AG20443 (cell line): ENCODE measurements at places on chromosomes 16 and 17.

- no peak for DNase-seq
Measured at GRCh38 chr16:88747588-88748301, 37.3 kb downstream of the PIEZO1 start.

- no peak for DNase-seq
Measured at GRCh38 chr17:16980813-16981731, 9.2 kb upstream of the TNFRSF13B start.

- DNase-seq = no peak
Measured at GRCh38 chr16:84550096-84550495, 45.6 kb upstream of the MEAK7 start.

- peak; percentile 79 for DNase-seq
Measured at GRCh38 chr17:73030501-73030921, 62.0 kb downstream of the SLC39A11 start.

DNA sequence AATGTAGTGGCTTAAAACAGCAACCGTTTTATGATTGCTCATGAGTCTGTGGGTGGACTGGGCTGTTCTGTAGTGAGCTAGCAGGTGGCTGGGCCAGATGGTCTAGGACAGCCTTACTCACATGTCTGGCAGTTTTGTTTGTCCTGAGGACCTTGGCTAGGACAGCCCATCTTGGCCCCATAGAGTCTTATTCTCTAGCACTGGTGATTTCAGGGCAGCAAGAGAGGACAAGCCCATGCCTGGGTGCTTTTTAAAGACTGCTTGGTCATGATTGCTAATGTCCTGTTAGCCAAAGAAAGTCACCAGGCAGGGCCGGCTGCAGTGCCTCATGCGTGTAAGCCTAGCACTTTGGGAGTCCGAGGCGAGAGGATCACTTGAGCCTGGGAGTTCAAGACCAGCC is 139.8 kb downstream of the KATNIP start:
- no peak for DNase-seq

- peak; percentile 90 for DNase-seq
Measured at GRCh38 chr16:85173981-85174751, 61.9 kb upstream of the CIBAR2 start.

DNA sequence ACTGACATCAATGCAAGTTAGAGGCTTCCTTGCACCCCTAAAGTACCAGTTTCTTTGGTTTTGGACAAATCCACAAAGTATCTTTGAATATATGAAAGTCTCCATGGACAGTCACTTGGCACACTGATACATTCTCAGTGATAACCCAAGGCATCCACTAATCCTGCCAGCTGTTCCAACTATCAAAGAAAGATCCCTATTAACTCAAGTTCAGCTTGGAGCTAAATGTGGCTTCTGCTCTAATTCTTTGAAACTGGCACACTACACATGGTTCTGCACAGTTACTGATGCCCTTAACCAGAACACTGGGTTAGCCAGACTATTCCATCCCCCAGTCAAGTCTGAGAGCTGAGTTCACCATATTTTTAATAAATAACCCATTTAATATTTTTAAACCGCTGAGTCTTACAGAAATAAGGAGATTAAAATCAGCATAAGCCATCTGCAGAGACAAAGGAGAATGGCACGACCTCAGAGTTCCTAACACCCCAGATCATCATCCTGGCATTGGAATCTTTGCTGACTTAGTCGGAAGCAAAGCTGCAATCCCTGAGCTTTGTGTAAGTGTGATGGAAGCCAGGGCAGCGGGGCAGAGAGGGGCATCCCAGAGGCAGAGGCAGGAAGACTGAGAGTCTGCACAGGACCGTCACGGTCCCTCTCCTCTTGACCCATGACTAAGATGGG is 6.3 kb downstream of the CACNG1 start:
- no peak for DNase-seq

DNA sequence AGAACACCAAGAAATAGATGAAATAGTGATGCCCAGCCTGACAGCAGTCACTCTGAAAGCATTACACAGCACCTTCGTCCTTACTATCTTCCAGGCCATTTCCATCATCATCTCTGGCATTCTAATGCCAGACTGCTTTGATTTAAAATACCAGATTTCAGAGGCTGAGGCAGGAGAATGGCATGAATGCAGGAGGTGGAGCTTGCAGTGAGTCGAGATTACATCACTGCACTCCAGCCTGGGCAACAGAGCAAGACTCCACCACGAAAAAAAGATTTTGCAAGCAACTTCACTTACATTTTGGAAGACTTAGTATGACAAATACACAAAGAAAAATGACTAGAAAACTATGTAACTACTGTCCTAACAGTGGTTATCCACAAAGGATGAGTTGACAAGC is 244.0 kb downstream of the CPPED1 start:
- peak; percentile 36 for DNase-seq

DNA sequence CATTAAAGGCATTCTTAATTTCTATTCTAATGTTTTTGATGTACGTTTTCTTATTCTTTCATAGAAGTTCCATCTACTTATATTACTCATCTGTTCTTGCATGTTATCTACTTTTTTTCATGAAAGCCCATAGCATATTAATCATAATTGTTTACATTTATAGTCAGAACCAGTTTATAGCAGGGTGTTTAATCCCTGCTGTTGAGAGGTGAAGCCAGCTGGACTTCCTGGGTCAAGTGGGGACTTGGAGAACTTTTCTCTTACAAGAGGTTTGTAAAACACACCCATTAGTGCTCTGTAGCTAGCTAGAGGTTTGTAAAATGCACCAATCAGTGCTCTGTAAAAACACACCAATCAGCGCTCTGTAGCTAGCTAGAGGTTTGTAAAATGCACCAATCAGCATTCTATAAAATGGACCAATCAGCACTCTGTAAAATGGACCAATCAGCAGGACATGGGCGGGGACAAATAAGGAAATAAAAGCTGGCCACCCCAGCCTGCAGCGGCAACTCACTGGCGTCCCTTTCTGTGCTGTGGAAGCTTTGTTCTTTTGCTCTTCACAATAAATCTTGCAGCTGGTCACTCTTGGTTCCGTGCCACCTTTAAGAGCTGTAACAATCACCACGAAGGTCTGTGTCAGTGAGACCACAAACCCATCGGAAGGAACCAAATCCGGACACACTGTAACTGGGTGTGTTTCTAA is 120.6 kb downstream of the TANC2 start:
- no peak for DNase-seq

DNA sequence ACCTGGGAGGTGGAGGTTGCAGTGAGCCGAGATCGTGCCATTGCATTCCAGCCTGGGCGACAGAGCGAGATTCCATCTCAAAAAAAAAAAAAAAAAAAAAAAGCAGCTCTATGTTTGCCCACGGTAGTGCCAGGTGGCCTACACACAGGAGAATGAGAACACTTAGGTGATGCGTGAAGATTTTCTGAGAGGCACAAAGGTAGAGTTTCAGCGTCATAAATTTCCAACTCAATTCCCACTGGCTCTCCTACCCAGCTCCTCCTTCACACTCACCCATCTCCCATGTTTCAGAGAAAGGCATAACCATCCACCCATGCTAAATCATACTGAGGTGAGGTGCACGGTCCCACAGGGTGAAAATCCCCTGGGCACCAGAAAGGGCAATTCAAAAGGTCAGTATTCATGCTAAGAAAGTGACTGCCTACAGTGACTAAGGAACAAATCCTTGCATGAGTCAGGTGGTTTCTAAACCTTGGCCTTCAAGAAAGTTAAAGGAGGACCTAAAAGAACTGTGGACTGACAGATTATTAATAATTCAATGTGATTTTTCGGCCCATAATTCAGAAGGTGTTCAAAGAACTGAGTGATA is 4.8 kb downstream of the DCAKD start:
- DNase-seq = no peak

GRCh38 chr16:71626018-71626857 is at the start of gene MARVELD3:
Gene MARVELD3, plus strand, starts transcription at chr16:71626184. Its CDS starts 46 bp downstream, at chr16:71626230.
- peak; percentile 37 for DNase-seq

- no peak for DNase-seq
Measured at GRCh38 chr16:592518-593306, 2.8 kb downstream of the RAB40C start.

GRCh38 chr17:39002991-39003715 is 36.0 kb upstream of the FBXO47 start:
- peak; percentile 85 for DNase-seq

DNA sequence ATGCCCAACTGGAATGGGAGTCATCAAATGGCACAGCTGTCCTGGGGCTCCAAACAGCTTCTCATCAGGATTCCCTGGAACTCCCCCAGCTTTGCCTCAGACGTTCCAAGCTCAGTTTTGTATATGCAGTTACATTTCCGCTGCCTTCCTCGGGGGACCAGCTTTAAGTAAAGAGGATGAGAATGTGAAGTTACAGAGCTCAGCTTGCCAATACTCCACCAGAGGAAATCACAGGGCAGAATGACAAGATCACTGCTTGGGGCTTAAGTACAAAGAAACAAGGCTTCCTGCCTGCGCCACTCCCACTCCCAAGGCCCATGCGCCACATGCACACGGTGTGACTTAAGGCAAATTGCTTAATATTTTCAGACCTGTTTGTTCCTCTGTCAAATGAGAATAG is 272.4 kb upstream of the CDH11 start:
- no peak for DNase-seq

DNA sequence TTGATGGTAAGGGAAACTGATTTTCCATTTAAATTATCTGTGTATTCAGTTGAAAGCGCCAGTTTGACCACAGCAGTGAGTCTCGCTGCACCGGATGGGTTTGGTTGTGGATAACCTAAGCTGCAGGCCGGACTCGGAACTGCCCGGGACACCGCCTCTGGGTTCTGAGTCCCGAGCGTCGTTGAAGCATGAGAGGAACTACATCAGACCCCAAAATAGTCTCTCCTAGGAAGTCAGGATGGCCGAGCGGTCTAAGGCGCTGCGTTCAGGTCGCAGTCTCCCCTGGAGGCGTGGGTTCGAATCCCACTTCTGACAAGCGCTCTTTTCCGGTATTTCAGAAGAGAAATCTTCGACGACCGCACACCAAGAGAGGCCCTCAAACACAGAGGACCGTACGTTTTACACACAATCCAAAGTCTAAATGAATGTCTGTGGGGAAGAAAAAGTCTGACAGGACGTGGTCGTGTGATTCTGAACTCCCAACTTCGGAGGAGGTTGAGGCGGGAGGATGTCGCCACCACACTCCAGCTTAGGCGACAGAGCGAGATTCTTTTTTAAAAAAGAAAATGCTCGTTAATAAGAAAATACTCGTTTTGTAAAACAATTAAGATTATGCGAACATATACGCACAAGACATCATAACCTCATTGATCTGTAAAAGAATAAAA is 15.4 kb upstream of the PLLP start:
- peak; percentile 91 for DNase-seq

- no peak for DNase-seq
Measured at GRCh38 chr16:68739964-68740627, 3.0 kb downstream of the CDH1 start.

GRCh38 chr16:56355786-56356275 is 69.5 kb downstream of the AMFR start:
- DNase-seq = no peak
